Ureter (tissue), 1 donor: ENCODE measurements at places on chromosomes 2 and 18. TPM values are rescaled to one million over a fixed set of nuclear protein-coding genes. Genes with fewer than 3 reads are reported as not detected.

DSG4 gene
- total RNA-seq, result not detected

GKN2 gene
- total RNA-seq, result not detected

KCNK3 gene
- total RNA-seq, result 9.2 TPM

CASP10 gene
- 16.6 TPM for total RNA-seq

AP1S3 gene
- total RNA-seq, result 52.7 TPM

GKN1 gene
- total RNA-seq, result not detected

REV1 gene
- total RNA-seq, result 99.6 TPM

GNAL gene
- 19.4 TPM for total RNA-seq

ITSN2 gene
- total RNA-seq, result 61.2 TPM

PID1 gene
- 25.8 TPM for total RNA-seq
